ENCODE measurements at places on chromosomes 12 and 14.

GRCh38 chr14:34649344-34649743 lies 19.4 kb upstream of the SNX6 start:
- no peak for DNase-seq

DNA sequence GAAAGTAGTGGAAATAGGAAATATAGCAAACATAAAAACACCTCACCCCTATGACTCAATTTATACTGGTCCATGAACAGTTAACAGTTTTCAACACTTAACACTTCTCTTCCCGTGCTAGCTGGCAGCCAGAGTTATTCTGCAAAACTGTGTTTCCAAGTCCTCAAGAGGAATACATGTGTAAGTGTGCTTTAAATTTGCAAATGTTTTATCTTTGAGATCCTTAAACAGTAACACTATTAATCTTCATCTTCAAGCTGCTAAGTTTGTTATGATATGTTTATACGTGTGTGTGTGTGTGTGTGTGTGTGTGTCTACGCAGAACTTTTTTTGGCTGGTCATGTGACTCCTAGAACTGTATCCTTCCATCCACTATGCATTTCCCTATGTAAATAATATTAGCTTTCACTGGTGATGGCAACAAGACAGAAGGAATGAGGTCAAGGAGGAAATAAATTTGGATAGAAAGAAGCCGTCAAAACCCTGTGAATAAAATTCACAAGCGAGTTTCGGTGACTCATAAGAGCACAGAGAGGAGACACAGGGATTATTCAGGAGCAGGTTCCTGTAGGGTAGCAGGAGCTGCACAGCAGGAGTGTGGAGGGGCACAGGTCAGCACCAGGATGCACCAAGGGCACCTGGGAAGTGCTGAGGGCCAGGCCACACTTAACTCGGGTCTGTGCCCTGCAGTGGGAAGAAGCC lies 105.9 kb upstream of the ETV6 start:
- no peak for DNase-seq

DNA sequence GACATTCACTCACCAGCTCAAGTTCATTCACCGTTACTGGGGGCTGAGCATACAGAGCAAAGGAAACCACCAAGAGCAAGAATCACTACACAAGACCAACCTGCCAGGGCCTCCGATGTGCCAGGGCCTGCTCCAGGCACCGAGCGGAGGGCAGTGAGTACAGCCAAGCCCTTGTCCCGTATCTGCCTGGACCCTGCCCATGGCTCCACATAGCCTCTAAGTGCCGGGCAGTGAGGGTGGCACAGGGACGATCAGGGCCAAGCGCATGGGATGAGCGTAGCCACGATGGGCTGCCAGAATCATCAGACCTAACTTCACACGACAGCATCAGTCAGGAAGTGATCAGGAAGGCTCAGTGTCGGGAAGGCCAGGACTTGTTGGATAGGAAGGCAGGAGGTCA lies 199.6 kb downstream of the BCL11B start:
- no peak for DNase-seq

DNA sequence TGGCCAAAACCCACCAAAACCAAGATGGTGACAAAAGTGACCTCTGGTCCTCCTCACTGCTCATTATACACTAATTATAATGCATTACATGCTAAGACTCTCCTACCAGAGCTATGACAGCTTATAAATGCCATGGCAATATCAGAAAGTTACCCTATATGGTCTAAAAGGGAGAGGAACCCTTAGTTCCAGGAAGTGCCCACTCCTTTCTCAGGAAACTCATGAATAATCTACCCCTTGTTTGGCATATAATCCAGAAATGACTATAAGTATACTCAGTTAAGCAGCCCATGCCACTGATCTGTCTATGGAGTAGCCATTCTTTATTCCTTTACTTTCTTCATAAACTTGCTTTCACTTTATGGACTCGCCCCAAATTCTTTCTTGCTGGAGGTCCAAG lies 43.0 kb upstream of the FUT8 start:
- DNase-seq: no peak

DNA sequence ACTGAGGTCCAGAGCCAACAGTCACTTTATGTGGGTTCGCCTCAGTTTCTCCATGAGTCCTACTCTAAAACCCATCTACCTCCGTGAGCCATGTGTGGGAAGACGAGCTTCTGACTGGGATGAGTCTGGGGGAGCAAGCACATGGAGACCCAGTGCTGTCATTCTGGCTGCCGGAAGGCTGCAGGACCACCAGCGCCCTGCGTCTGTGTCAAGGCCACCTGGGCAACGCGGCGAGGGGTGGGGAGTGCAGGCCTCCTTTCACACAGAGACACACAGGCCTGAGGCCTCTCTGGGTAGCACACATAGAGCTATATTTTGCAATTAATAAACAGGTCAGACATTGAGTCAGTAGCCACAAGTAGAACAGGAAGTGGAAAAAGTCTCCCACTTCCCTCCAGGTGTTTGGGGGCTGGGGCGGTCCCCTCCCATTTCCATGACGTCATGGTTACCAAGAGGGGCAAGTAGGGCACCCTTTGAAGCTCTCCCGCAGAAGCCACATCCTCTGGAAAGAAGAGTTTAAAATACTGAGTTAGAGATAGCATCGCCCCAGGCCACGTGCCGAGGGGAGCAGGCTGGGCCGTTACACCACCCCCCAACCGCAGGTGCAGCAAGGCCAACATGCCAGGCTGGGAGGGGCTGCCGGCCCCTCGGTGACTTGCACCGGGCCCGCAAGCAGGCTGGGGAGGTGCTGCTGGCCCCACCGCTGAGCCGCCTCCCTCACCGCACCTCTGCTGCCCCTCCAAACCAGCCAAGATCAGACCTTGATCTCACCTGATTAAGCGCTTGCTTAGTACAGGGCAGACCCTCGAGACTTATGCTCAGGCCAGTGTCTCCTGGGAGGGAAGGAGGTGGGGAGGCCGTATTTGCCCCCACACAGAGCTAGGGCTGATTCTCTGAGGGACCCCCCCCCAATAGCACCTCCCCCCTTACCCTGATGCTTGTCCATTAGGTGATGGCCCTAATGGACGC lies 32.7 kb downstream of the DAD1 start:
- DNase-seq: peak; percentile 95
